Globus pallidus (tissue), 1 donor: ENCODE measurements at places on chromosomes 7 and 10.

DNA sequence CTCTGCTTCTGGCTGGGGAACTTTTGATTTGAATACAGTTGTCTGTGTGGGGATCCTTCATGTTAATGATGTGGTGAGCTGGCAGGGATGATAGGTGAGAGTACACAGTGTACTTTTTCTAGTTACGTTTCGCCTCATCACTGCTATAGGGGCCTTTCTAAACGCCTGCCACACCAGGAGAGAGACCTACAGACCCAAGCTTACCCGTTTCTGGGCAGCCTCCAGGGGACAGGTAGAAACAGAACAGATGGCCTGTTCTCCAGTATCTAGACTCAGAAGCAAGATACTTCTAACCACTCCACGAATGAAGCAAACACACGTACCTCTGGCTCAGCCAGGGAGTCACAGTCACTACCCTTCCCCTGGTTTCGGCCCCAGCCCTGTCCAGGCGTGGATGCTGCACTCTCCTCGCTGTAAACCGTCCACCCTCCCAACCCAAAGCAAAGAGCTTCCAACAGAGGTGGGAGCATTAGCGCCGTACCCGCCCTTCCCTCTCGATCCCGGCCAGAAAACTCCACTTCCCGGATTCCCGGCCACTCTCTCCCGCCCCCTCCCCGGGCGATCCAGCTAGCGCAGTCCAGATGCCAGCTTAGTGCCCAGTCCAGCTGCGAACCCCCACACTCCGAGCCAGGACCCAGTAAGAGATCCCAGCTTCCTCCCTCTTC, 1.2 kb downstream of the CCDC6 start:
- DNase-seq: peak; percentile 35

DNA sequence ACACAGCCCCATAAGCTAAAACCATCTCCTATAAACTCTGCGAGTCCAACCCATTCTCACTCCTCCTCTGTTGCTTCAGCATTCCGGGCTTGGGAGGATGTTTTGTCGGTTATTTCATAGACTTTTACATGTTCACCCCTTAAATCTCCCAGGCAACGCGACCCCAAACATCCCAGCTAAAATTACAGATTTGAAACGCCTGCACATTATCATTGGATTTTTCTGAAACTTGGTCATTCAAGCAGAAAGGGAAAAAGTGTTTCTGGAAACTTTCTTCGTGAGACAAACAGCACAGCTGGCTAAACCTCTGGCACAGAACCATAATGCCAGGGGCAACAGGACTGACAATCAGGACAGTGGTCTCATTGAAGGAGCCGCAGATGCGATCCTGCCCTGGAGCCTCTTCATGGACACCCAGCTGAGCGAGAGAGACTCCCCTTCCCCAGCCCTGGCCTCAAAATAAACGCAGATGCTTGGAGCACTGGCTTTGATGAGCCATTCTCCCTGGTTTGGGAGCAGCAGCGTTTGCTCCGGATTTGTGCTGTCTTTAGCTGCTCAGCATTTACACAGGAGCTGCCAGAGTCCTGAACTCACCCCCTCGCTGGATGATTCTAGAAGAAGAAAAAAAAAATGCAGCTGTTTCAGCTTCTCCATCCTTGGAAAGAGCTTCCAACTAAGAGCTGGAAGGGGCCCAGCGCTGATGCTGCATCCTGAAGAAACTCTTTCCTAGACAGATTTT, 30.1 kb downstream of the AFAP1L2 start:
- peak; percentile 20 for DNase-seq

DNA sequence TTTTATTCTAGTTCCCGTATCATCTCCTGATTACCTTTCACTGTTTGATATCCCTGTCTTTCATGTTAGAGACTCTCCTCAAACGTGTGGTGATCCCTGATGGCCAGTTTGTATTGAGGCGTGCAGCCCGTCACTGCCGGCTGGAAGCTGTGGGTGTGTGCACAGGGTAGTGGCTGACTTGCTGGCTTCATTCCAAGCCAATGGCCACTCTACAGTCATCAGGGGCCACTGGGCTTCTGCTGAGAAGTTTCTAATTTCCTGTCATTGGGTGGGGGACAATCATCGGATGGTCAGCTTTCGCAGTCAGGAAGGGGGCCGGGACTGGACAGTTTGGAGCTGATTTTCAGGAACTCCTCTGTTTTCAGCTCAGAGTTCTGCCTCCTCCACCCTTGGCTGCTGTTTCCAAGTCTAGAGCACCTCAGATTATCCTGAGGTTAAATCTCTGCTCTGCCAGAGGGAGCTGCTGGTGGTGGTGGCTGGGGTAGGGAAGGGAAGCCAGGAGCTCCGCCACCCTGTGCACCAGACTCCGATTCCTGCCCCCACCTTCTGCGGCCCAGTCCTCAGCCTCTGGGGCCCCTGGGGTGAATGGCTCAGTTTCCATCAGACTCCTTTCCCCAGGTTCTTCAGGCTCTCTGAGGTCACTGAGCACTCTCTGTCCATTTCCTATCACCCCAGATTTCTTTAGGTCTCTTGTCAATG, 34.9 kb downstream of the BAIAP2L1 start:
- DNase-seq: no peak

GRCh38 chr7:44075296-44076075, 6.8 kb downstream of the POLM start:
- DNase-seq: no peak

DNA sequence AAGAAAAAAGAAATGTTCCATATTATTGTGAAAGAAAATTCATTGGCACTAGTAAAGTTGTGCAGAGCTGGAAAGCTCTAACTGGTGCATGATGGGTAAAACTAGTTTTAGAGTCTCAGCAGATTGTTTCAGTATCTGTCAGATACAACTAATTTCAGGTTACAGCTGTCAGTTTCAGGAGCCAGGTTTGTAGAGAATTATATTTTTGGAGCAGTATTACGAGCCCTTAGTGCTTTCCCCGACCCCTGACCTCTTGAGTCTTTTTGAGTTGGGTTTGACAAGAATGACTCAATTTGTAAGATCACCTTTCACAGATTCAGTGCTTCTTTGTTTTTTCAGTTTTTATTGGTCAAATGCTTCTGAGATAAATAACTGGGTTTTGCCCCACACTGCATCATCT, 366.4 kb upstream of the PLXDC2 start:
- DNase-seq: no peak

- DNase-seq: no peak
These were observed 606.0 kb downstream of the INHBA start for GRCh38 chr7:41096917-41097316.

- no peak for DNase-seq
These were observed 32.7 kb downstream of the CALML5 start for GRCh38 chr10:5466451-5467206.

- DNase-seq: no peak
These were observed 128.9 kb downstream of the ZNF365 start for GRCh38 chr10:62502995-62503613.

- DNase-seq: no peak
These were observed 25.7 kb upstream of the LMBR1 start for GRCh38 chr7:156918635-156919034.

- DNase-seq: no peak
These were observed 167.7 kb upstream of the PPP1R3A start for GRCh38 chr7:114086537-114086913.

DNA sequence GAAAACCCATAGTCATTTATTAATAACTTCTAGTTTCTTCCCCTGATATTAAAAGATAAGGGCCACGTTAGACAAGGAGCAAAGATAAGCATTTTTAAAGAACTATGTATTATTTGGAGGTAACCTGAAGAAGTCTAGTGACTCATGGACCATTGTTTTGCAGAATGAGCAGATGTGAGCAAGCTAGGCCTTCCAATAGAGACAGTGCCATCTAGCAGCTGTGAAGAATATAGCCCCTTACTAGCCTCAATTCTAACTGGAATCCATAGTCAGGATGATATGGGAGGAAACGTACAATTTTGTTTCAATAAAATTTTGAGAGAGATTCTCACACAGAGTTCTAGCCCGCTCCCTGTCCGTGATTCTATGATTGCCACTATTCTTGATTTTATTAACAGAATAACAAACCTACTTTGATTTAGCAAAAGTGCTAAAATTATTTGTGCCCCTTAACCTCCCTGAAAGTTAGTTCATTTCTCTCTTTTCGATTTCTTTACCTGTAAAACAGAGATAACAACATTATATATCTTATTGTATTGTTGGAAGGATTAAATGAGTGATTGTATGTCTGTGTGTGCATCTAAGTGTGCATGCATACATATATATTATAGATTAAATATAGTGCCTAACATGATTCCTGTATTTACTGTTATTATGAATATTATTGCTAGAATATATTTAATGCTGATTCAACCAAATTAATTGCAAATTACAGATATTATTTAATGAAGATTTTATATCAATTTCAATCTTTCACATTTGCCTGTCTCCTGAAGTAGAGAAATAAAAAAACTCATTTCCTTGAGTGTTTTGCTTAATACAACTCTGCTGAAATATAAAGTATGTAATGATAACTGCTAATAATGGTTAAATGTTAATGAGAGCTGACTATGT, 22.7 kb downstream of the FAM237B start:
- DNase-seq: peak; percentile 31

- no peak for DNase-seq
These were observed 235.7 kb upstream of the TCERG1L start for GRCh38 chr10:131547129-131547799.

- DNase-seq: peak; percentile 8
These were observed 328.2 kb downstream of the TNS3 start for GRCh38 chr7:47253650-47254080.

DNA sequence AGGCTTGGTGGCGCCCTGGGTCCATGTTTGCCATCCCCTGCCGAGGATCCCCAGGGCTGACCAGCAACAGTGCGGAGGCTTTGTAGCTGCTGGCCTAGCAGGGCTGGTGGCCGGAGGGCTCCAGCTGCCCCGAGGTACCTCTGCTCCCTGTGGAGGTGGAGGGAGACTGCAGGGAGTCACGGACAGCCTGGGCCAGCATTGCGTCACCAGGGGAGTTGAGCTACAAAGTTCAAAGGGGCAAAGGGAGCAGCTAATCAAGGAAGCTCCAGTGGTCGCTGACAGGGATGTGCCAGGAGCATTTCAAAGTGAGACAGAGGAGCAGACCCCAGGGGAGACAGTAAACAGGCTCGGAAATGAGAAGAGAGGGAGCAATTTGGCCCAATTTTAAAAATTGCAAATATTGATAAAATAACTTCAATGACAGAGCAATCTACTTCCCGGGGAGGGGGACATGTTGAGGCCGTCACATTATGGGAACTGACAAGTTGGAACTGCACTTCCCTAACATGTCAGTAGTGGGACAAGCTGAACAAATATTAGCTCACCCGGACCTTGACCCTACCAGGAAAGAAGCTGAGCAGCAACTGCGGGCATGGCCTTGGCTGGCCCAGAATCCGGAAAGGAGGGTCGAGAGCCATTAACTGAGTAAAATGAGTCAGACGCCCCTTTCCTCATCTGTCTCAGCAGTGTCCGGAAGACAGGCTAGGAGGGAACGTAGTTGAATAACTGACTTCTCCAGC, 39.4 kb downstream of the BTBD16 start:
- no peak for DNase-seq

GRCh38 chr10:72260976-72261783, 12.5 kb upstream of the DDIT4 start:
- DNase-seq: no peak

- DNase-seq: no peak
These were observed 22.3 kb downstream of the DLG5 start for GRCh38 chr10:77904100-77904840.

DNA sequence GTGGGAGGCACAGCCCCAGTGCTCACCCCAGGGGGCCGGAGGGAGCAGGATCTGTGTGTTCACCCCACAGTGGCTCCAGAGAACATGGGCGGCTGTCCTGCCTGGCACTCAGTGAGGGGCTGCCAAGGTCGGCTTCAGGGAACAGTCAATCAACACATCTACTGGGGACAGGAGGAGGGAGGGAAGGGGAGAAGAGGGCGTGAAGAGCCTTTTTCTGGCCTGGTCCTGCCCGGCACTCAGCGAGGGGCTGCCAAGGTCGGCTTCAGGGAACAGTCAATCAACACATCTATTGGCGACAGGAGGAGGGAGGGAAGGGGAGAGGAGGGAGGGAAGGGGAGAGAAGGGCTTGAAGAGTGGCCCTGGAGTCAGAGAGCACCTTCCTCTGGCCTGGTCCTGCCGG, 184.9 kb downstream of the ADARB2 start:
- no peak for DNase-seq

DNA sequence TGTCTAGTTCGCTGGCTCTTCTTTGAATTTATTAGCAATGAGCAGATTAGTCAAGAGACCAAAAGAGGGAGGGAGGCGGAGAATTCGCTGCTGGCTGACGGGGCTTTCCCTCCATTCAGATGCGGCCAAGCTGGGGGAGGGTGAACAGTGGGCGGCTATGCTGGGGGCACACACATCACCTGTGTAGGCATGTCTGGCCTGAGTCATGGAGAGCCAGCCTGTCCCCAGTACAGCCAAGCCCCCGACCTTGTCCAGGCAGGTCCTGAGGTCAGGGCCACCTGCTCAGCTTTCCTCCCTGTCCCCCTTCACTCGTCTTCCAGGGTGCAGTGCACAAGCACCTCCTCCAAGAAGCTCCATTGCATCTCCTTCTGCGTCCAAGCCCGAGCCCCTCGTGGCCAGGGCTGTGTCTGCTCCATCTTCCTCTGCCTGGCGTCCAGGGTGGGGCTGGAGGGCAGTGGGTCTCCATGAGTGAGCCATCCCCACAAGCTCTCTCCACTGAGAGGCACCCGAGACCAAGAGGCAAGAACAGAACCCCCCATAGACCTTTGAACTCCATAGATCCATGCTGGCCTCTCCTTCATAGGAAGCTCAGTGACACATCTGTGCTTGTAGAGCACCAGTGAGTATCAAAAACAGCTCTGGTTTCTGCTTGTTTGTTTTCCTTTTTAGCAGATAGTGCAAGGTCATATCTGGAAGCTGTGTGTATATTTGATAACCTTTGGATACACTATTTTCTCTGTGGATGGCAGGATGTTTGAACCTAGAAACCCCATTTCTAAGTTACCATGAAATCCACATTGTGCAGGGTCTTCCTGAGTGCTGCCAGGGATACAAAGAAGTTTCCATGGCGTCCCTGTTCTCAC, 1.9 kb upstream of the DEPP1 start:
- no peak for DNase-seq

GRCh38 chr10:81179805-81180452, 642.2 kb downstream of the SH2D4B start:
- peak; percentile 15 for DNase-seq

DNA sequence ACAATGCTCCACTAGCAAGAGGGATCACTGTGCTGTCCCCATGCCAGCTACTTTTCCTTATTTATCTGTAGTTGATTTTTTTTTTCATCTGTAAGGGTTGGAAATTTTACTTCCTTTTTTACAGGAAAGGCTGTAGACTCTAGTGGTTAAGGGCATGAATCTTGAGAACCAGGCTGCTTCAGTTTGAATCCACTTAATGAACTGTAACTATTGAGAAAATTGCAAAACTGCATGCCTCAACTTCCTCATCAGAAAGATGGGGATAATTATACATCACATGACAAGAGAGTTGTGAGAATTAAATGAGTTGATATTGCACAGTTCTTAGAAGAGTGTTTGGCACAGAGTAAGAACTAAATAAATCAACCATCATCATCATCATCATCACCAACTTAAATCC, 106.4 kb upstream of the GSDME start:
- no peak for DNase-seq

DNA sequence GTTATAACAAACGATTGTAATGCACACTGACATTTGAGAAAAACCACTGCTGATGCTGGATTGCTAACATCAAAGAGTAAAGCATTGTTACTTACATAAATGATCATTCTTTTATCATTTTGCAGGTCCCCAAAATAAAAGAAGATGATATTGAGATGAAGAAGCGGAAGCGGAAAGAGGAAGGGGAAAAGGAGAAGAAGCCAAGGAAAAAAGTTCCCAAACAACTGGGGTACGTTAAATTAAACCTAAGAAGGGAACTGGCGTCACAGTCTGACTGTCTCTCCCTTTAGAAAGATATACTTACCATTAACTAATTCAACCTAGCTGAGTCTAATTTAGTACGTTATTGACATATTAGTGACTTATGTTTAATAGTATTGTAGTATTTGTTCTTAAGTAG, 28.1 kb downstream of the UBN2 start:
- peak; percentile 16 for DNase-seq
